Fibroblast of upper back skin (primary cell): ENCODE measurements at places on chromosomes 7 and 10.
A peak's percentile ranks its signal among the peaks of the same experiment; 100 is the strongest.

GRCh38 chr7:40899151-40899550 lies 764.3 kb downstream of the SUGCT start:
- DNase-seq = no peak

GRCh38 chr7:138316421-138317043 lies 143.5 kb upstream of the TRIM24 start:
- DNase-seq = peak; percentile 21

DNA sequence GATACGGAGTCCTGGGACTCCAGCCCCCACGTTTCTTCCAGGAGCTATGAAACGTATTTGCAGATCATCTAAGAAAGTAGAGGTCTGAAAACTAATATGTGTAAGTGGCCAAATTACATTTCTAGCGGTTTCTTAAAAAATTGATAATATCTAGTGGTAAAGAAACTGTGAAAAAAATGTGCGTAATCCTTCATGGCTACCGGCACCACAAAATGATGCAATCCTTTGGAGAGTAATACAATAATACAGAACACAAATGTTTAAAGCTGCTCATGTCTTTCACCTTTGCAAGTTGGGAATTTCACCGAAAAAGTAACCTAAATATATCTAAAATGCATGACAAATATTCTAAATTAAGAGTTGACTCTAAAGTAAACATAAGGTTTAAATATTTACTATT lies 742.1 kb downstream of the GRID1 start:
- no peak for DNase-seq

- peak; percentile 44 for DNase-seq
These were observed 79.5 kb upstream of the FAM133B start for GRCh38 chr7:92669616-92670165.

DNA sequence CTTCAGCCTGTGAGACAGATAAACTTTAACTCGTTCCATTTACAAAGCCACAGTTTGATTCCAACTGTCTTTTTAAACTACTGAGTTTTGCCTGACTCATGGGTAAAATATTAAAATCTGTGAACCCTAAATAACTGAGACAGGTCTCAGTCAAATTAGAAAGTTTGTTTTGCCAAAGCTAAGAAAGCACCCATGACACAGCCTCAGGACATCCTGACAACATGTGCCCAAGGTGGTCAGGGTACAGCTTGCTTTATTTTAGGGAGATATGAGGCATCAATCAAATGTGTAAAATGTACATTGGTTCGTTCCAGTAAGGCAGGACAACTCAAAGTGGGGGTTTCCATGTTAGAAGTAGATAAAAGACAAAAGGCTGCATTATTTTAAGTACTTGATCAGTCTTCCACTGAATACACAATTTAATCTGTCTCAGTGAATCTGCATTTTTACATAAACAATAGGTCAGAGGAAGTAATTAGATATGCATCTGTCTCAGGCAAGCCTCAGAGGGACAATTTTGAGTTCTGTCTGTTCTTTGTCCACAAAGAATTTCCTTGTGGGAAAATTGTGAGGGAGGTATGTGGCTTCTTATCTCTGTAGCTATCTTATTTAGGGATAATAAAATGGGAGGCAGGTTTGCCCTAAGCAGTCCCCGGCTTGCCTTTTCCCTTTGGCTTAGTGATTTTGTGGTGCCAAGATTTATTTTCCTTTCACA lies 11.0 kb upstream of the PIP start:
- no peak for DNase-seq

DNA sequence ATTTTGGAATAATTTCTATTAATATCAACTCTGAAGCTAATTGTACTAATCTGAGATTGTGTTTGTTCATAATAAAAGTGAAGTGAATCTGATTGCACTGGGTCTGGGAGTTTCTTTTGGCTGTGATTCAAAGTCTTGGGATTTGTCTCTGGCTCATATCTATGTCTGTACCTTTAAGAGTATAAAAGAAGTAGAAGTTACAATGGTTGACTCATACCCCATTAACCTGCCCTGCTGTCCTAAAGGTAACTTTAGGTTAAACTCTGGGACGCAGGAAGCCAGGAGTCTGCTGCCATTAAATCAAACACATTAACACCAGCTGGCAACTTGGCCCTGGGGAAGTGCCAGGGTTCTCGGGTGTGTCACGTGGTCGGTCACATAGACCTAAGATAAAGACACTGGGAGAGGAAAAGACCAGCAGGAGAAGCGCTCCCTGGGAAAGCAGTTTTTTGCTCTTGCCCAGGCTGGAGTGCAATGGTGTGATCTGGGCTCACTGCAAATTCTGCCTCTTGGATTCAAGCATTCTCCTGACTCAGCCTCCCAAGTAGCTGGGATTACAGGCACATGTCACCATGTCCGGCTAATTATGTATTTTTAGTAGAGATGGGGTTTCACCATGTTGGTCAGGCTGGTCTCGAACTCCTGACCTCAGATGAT lies 17.8 kb downstream of the SCD start:
- peak; percentile 74 for DNase-seq

- no peak for DNase-seq
These were observed 65.7 kb downstream of the VWA2 start for GRCh38 chr10:114304571-114305421.

DNA sequence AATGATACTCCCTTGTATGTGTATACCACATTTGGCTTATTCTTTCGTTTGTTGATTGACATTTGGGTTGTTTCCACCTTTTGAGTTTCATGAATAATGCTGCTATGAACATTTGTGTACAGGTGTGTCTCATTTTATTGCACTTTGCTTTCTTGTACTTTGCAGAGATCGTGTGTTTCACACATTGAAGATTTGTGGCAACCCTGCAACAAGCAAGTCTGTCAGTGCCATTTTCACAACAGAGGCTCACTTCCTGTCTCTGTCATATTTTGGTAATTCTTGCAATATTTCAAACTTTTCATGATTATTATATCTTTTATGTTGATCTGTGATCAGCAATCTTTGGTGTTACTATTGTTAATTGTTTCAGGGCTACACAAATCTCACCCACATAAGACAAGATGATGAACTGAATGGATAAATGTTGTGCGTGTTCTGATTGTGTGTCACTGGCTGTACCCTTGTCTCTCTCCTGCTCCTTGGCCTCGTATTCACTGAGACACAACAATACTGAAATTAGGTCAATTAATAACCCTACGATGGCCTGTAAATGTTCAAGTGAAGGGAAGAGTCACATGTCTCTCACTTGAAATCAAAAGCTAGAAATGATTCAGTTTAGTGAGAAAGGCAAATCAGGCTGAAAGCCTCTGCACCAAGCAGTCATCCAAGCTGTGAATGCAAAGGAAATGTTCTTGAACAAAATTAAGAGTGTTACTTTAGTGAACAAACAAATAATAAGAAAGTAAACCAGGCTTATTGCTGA lies 133.6 kb upstream of the JCAD start:
- DNase-seq = no peak

DNA sequence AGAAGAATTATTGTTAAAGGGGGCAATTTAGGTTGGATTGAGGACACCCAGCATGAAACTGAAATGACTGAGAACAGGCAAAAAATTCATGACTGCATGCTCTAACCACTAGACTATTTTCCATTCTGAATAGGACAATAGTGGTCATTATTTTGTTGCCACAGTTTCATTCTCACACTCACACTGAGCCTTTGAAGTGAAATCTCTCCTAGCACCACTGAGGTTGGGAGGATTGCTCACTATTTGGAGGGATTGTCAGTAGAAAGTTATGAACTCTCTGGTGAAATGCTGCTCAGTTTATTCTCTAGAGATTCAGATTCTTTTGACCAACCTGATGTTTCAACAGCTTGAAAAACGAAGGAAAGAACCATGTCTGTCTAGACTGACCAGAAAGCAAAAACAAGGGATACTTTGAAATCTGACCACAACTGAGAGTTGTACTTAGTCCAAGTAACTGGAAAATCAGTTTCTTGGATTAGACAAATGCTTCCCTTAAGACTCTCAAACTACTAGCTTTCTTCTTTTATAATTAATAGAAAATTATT lies 191.2 kb downstream of the DYNC1I1 start:
- no peak for DNase-seq

- no peak for DNase-seq
These were observed 27.5 kb downstream of the MICALL2 start for GRCh38 chr7:1431634-1432380.

GRCh38 chr7:36349626-36350025 lies 40.0 kb upstream of the ANLN start:
- DNase-seq = no peak

GRCh38 chr10:120996456-120997034 lies 145.4 kb downstream of the WDR11 start:
- DNase-seq = no peak

- no peak for DNase-seq
These were observed 85.2 kb downstream of the ABCB5 start for GRCh38 chr7:20700453-20701227.

- no peak for DNase-seq
These were observed 558.7 kb upstream of the FOXK1 start for GRCh38 chr7:4123346-4123745.

DNA sequence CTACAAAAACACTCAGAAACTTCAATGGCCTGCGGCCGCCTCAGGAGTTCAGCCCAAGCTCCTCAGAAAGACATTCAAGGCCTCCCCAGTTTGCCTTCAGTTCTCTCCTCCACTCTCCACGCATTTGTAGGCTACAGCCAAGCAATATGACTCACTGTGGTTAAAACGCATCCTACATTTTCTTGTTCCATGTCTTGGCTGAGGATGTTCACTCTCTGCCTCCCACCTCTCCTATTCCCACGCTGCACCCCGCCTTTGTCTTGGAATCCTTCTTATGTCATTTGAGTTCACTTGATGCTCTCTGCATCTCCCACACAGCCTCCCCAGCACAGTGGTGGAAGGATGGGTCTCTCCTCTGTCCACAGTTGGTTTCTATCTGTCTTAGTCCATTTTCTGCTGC lies 184.8 kb downstream of the NPSR1 start:
- peak; percentile 50 for DNase-seq

GRCh38 chr10:75672842-75673241 lies 241.4 kb downstream of the LRMDA start:
- peak; percentile 66 for DNase-seq

DNA sequence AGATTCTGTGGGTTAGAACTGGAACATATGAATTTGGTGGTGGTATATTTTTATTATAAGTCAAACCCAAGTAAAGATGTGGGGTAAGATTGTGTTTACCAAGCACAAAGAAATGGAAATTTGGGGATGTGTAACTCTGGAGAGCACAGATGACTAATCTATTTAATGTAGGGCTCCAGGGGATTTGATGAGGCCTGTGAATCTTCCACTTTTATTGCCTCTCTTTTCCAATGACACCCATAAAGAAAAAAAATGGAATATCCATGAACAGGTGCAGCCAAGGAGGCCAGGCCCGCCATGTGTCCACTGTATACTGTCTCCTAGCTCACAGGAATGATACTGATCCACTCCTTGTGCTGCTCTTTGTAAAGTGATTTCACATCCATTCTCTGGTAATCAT lies 2.8 kb downstream of the SRGN start:
- DNase-seq = no peak

DNA sequence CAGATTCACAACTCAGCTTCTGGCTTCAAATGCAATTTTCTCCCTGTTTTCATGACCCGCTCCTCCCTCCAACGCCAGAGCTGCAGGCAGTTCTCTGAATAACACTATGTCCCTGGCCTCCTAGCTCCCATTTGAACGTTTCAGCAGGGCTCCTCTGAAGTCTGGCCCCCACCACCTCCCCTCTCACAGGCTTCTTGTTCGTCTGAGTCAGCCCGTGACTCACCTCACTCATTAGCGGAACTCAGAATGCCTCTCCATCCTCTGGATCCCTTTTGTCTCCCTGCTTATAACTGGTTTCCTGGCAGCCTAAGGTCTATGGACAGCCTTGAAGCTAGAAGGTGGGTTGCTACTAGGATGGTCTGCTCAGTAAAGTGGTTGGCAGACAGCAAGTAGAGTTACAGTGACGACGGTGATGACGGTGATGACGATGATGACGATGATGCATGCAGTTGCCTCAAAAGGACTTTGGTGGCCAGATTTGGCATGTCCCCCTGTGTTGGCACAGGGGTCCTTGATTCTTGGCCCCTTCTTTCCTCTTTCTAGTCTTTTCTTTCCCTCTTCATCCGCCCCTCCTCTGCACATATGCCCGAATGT lies 83.3 kb upstream of the MKLN1 start:
- DNase-seq = peak; percentile 96

- DNase-seq = peak; percentile 53
These were observed 2.8 kb downstream of the MCU start for GRCh38 chr10:72694476-72695369.

GRCh38 chr7:116180302-116180701 lies 30.0 kb upstream of the TES start:
- DNase-seq = peak; percentile 71
